BE2C (cell line): ENCODE measurements at places on chromosomes 4 and X.

GRCh38 chr4:75844151-75844662, 58.0 kb downstream of the PPEF2 start:
- DNase-seq = no peak

- DNase-seq = peak; percentile 11
Observed at GRCh38 chr4:134027931-134028330, 173.7 kb downstream of the PABPC4L start.

GRCh38 chr4:147096667-147097604, 151.3 kb upstream of the TTC29 start:
- no peak for DNase-seq

- no peak for DNase-seq
Observed at GRCh38 chrX:40207626-40208025, 109.9 kb upstream of the BCOR start.
